Hematopoietic multipotent progenitor cell treated with erythropoietin and hydrocortisone succinate and interleukin-3 and kit ligand, for 17 days (in vitro differentiated cells): ENCODE measurements at places on chromosomes 11 and 22.

DNA sequence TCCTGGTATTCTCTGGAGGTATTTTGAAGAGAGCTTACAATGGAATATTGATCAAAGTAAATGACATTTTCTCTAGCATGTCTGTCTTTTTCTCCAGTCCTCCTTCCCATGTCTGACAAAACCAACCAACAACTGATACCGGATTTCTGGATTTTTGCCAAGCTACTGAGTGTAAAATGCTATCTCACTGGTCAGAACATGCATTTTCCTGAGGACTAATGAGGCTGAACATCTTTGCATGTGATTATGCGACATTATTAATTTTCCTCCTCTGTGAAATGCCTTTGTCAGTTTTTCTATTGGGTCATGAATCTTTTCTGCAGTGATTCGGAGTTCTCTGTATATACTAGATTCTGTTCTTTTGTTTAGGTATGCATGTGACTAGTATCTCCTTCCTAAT lies 51.4 kb downstream of the CDON start:
- no peak for DNase-seq

DNA sequence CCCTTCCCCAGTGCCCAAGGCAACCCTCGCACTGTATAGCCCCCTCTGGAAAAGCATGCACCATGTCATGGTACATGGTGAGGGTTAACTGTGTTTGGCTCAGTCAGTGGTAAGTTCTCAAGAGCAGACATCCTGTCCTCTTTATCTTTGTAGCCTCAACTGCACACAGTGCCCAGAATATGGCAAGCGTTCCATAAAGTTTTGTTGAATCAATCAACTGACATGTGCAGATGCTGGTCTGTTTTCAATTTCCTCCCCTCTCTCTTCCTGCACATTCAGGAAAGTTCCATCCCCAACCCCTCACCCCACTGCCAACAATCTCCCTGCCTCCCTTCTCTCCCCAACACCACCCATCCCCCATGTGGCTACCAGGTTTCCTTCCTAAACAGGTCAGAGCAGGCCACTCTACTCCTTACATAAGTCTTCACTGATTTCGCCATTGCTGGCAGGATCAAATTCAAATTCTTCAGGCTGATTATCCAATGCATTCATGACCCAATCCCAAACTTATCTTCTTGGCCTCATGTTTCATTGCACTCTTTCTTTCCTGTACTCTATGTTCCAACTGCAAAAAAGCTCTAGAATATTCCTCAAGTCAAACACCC lies 15.5 kb upstream of the TMPRSS5 start:
- no peak for DNase-seq

DNA sequence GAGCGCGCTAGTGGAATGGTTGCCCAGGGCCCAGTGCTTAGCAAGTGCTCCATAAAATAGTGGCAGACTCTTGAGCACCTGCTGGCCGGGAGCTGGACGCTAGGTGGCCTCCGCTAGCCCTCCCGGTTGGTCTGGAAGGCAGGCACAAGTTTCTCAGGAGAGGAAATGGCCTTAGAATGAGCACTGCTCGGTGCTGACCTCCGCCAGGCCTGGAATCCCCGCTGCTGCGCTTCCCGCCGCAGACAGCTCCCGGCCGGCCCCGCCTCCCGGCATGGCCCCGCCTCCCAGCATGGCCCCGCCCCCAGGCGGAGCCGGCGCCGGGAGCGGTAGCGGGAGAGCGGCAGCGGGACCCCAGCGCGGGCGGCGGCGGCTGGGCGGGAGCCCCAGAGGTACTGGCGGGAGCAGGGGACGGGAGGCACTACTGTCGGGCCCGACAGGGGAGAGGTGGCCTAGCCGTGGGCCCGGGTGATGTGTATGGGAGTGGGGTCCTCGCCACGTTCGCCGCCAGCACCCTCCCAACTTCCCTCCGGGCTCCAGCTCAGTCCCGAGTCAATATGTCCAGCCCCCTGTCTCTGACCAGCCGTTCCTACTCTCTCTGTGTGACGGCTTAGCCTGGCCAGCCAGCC lies at the start of gene SIPA1:
Gene SIPA1 (plus strand): TSS at position 308 of the 626 bp plus-strand sequence. CDS start 2,821 bp downstream, outside the sequence.
- DNase-seq: peak; percentile 84

DNA sequence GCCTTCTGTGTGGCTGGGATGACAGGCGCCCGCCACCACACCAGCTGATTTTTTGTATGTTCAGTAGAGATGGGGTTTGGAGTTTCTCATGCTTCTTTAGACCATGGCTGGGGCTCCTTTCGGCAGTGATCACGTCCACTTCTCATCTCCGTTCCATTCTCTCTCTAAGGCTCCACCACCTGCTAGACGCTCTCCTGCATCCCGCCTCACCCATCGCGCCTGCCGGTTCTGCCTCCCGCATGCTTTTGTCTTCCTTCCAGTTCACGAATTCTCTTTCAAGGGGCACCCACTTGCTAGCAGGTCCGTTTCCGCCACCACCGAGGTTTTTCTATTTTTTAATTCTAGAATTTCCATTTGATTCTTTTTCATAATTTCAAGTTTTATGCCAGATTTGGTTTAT lies 22.0 kb upstream of the SYT8 start:
- DNase-seq: no peak

- peak; percentile 54 for DNase-seq
Observed at GRCh38 chr22:19121631-19122142, 525 bp downstream of the DGCR2 start.

GRCh38 chr11:69417699-69418085 lies 63.8 kb upstream of the LINC01488 start:
- DNase-seq: no peak

GRCh38 chr11:44999068-44999467 lies 48.4 kb upstream of the TP53I11 start:
- no peak for DNase-seq

DNA sequence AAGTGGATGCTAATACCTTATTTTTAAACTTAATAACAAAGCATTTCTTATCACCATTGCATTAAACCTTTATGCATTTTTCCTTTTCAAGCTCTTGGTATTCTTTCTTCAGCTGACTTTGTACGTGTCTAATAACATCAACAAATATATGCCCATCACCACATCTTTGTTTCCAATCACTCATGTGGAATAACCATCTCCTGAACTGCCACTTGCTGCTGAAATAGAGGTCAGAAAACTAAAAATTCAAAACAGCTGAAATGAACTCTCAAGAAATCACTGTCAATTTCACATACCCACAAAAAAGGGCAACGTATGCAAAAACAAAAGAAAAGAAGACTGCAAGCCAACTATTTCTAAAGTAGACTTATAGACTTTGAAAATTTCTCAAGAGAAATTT lies 7.4 kb downstream of the MSANTD4 start:
- DNase-seq: no peak

GRCh38 chr11:122697636-122698167 lies 42.2 kb downstream of the UBASH3B start:
- DNase-seq: no peak

- no peak for DNase-seq
Observed at GRCh38 chr11:115787302-115787701, 283.1 kb upstream of the CADM1 start.

GRCh38 chr11:62393735-62394134 lies 25.1 kb upstream of the SCGB1A1 start:
- DNase-seq: no peak

- DNase-seq: no peak
Observed at GRCh38 chr11:3903207-3903896, 47.9 kb downstream of the STIM1 start.

DNA sequence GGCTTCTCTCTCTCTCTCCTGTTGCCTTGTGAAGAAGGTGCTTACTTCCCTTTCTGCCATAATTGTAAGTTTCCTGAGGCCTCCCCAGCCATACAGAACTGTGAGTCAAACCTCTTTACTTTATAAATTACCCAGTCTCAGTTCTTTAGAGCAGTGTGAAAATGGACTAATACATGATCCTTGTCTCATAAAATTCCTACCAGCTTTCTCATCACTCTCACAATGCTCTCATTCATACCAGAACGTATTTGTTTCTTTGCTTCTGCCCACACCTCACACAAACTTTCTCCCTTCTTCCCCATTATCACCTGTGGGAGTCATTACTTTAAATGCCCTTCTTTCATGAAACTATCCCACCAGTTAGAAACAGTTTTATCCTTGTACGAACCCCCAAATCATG lies 62.7 kb upstream of the ARHGAP42 start:
- DNase-seq: no peak

- no peak for DNase-seq
Observed at GRCh38 chr22:37427135-37427710, at the start of gene ELFN2. Gene ELFN2 (minus strand): TSS chr22:37427479. CDS start chr22:37375534, 51,945 bp downstream.

DNA sequence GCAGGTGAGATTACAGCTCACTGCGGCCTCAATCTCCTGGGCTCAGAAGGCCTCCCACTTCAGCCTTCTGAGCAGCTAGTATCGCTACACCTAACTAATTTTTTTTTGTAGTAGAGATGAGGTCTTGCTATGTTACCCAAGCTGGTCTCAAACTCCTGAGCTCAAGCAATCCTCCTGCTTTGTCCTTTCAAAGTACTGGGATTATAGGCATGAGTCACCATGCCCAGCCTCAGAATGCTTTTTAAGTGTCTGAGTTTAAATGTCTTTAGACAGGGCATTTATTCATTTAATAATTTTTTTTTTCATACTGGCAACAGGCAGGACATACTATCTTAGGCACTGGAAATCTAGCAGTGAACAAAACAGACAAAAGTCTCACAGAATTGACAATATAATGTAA lies 27.7 kb downstream of the LRP4 start:
- DNase-seq: no peak

DNA sequence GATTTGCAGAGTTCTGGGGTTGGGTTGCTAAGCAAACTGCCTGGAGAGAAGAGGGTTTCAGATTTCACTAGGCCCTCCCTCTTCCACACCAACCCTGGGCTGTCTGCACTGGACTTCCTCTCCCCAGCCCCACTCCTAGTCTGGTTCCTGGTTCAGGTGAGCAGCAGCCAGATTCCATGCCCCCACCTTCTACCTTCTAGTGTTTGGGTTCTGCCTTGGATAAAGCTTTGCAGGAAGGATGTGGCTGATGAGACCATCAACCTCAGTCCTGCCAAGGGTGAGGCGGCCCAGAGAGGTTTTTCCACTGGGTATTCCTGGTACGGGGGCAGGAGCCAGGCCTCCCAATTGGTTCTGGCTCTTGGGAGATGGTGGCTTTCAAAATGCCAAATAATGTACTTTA lies 68.3 kb downstream of the BCR start:
- no peak for DNase-seq

DNA sequence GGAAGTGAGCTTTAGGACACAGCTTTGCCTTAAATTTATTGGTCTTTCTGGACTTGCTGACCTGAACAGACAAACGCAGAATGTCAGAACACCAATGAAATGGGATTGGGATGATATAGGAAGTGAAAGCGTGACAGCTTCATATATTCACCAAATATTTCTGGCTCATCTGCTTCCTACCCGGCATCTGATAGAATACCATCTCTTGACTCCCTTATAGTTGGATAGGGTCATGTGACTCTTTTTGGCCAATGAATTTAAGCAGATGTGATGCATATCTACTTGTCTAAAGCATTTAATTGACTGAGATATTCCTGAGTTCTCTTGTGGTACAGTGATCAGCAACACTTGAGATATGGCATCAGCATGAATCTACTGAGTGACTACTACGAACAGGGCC lies 2.5 kb upstream of the CAPRIN1 start:
- DNase-seq: no peak

DNA sequence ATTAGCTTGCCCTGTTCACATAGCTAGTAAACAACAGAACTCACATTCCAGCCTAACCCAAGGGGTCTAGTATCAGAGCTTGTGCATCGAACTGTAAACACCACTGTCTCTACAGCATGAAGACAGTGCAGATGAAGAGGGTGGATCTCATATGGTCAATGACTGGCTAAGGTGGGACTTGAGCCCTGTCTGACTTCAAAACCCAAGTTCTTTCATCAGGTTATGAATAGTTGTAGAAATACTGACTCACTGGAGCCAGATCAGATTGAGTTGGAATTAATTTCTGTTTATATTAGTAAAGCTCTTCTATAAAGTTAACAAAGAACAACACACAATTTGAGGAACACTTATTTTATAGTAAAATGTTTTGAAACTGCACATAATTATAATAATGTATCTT lies 161.7 kb upstream of the ARHGAP20 start:
- DNase-seq: no peak

GRCh38 chr11:7511401-7511800 lies 2.4 kb upstream of the PPFIBP2 start:
- DNase-seq: no peak

GRCh38 chr11:83702796-83703195 lies 416.6 kb upstream of the CCDC90B start:
- DNase-seq: no peak

GRCh38 chr22:49202226-49202625 lies 625.4 kb downstream of the BRD1 start:
- DNase-seq: no peak

- DNase-seq: no peak
Observed at GRCh38 chr22:26804911-26805539, 147.6 kb downstream of the MIAT start.

DNA sequence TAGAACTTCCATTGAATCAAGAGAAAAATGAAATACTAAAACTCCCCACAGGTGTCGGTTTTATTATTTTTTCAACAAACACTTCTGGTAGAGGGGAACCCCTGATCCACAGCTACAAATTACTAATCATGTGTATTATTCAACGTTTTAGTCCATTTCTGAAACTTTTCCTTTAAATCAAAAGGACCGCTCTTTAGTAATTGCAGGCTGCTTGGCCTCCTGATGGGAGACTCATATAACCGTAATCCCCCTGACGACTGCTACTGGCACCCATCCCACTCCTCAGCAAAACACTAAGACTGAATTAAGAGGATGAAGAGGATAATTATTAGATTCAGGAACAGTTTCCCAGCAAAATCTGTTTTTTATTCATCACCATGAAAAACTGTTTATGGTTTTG lies 46.4 kb downstream of the PAX6 start:
- no peak for DNase-seq

DNA sequence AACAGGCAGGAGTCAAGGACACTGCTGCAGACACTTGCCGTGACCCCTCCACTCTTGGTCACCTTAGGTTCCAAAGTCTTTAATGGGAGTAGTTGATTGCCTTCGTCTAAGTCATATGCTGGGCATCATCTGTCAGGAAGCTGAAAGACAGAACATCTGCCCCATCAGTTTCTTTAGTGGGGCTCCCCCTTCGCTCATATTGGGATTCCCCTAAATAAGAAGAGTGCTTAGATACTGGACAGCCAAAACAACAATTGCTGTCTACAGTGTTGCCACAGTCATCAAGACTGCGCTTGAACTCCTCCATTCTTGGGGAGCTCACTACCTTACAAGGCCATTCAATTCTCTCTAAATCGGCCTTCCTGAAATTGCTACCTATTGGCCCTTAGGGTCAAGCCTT lies 58.5 kb downstream of the UBASH3B start:
- DNase-seq: no peak
